ENCODE measurements at places on chromosomes 5 and 9.

- DNase-seq: no peak
Observed at GRCh38 chr5:172658391-172658790, 17.3 kb downstream of the NEURL1B start.

- no peak for DNase-seq
Observed at GRCh38 chr5:129049126-129049799, 45.3 kb upstream of the ISOC1 start.

DNA sequence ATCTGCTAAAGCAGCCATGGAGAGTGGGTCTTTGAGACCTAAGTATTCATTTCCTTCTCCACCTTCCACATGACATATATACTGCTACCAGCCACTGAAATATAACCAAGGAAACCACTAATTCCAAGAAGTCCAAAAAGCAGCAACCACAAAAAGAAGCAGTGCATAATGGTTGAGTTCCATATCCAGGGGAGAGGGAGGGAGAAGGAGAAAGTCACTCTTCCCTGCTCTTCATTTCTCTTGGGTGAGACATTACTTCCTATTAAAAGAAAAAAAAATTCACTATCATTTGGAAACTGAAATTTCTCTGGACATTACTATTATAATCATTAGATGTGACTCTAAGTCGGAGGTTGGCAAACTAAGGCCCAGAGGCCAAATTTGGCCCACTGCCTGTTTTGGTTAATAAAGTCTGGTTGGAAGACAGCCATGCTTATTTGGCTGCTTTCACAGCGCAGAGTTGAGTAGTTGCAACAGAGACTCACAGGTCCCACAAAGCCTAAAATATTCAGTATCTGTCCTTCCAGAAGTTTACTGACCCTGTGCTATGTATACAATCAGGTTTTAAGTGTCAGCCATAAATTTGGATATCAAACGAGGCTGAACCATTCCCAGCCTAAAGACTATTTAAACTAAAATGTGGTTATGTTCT, 168.6 kb downstream of the MPDZ start:
- DNase-seq: no peak

DNA sequence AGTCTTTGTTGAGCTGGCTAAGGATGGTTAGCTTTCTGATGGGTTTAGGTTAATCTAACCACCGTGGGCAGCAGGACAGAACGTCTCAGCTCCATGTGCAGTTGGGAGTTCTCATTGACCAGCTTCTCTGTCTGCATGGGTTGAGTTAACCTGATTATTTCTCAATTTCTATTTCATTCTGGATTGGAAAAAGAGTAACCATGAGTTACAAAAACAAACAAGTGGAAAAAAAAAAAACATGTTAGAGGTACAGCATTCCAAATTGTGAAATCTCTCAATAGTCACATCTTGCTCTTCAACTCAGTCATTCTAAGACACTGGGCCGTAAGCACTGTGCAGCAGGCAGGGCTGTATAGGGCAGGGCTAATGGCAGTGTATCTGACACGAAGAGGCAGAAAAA, 343.7 kb upstream of the KLF4 start:
- DNase-seq: no peak

DNA sequence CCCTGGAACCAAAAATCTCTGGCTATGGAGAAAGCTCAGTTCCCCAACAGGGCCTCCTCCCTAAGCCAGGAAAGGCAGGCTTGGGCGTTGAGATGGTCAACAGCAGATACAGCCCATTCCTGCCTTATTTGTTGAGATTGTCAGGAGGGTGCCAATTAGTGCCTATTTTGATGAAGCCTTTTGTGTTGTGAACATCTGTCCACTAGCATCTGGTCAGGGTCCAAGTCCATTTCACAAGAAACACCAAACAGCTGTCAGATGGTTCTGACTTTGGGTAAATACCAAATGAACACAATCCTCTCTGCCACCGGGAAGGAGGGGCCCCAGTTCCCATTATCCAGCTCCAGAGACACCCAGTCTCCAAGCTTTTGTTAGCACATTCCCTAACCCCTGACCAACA, 19.9 kb downstream of the SEMA6A start:
- no peak for DNase-seq

DNA sequence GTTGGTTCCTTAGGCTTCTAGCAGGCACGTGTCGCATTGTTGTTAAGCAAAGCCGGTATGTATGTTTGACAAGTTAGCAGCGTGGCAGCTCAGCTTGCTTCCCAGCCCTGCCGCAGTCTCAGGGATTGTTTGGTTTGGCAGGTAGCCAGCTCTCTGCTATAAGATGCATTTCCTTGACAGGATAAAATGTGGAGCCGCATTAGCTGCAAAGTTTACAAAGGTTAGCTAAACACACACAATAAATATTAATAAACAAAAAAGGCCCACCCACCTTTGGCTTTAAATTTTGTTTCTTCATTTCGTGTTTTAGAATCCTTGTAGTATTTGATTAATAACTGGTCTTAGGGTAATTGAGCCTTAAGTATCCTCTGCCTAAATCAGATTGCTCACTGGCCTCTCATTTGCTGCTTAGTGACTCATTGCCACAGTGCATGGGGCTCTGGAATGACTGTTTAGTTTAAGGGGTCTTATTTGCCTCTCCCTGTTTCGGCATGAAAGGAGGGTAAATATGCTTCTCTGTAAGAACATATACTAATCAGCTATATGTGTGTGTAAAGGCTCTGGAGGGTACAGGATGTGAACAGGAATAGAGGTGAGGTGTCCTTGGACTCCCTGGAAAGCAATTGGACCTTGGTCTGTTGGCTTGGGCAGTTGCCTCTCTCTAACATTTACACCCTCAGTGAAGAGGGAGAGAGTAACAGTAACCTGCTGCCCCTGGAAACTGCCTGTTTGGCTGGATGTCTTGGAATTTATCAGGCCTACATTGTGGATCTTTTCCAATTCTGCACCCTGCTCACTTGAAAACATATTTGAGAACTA, 122.0 kb downstream of the GDNF start:
- DNase-seq: peak; percentile 40

- DNase-seq: no peak
Observed at GRCh38 chr5:51838459-51838858, 455.2 kb downstream of the ISL1 start.

DNA sequence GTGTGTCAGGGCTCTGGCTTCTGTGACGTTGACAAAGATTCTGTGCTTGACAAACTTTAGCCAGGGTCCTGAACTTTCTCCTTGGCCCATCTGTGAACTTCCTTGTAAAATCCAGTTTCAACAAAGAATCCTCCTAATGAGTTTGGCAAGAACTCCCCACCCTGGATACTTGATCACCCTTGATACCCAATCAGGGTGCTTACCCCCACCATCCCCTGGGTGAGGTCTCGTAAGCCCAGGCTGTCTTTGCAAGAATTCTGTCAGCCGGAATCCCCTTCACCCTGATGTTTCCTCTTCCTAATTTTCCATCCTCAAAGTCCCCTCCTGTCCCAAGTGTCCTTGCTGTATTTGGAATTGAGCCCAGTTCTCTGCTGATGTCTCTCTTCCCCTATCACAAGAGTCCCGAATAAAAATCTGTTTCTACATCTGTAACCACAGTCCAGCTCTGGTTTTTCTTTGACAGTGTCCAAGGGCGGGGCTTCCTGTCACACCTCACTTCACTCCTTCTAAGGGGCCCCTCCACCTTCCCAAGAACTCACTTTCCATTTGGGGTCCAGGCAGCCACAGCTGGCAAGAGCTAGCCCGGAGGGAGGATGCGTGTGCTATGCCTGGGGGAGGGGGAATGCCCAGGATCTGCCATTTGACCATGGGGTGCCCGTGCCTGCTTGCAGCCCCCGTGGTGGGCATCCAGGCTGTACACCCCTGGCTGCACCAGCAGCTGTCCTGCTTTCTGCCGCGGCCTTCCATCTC, 2.7 kb upstream of the CARD19 start:
- no peak for DNase-seq

DNA sequence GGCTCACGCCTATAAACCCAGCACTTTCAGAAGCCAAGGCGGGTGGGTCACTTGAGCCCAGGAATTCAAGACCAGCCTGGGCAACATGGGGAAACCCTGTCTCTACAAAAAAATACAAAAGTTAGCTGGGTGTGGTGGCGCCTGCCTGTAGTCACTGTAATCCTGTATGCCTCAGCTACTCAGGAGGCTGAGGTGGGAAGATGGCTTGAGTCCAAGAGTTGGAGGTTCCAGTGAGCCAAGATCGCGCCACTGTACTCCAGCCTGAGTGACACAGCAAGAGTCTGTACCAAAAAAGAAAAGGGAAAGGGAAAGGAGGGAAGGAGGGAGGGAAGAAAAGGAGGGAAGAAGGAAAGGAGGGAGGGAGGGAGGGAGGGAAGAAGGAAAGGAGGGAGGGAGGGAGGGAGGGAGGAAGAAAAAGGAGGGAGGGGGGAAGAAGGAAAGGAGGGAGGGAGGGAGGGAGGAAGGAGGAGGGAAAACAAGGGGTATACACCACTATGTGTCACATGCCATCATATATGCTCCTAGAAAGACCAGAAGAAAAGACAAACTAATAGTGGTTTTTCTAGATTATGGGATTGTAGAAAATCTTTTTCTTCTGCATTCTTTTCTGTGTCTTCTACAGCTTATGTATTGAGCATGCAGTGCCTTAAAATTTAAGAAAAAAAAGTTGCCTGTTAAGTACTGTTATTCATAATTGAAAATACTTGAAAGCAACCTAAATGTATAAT, 240.1 kb downstream of the DENND1A start:
- no peak for DNase-seq

- no peak for DNase-seq
Observed at GRCh38 chr9:111316796-111317195, 13.2 kb downstream of the OR2K2 start.

- no peak for DNase-seq
Observed at GRCh38 chr5:67245259-67245846, 48.8 kb upstream of the CD180 start.
